ENCODE measurements at places on chromosomes 16 and 17.
A peak's percentile ranks its signal among the peaks of the same experiment; 100 is the strongest.

DNA sequence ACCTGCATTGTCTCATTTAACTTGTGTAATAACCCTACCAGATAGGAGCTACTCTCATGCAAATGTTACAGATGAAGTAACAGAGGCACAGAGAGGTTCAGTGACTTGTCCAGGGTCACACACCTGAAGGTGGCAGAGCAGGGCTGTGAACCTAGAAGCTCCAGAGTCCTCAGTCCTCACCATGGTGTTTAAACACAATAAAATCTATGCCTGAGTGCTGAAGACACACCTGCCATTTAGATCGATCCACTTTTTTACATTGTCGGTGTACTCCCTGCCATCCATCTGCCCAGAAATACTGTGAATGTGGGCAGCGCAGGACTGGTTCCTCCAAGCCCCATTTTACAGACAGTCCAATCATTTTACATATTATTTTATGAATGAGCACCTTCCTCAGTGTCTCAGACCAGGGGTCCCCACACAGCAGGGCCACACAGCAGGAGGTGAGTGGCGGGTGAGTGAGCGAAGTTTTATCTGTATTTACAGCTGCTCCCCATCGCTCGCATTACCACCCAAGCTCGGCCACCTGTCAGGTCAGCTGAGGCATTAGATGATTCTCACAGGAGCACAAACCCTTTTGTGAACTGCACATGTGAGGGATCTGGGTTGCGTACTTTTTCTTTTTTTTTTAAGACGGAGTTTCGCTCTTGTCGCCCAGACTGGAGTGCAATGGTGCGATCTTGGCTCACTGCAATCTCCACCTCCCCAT, 5.6 kb downstream of the IL4R start:
- no peak for DNase-seq

DNA sequence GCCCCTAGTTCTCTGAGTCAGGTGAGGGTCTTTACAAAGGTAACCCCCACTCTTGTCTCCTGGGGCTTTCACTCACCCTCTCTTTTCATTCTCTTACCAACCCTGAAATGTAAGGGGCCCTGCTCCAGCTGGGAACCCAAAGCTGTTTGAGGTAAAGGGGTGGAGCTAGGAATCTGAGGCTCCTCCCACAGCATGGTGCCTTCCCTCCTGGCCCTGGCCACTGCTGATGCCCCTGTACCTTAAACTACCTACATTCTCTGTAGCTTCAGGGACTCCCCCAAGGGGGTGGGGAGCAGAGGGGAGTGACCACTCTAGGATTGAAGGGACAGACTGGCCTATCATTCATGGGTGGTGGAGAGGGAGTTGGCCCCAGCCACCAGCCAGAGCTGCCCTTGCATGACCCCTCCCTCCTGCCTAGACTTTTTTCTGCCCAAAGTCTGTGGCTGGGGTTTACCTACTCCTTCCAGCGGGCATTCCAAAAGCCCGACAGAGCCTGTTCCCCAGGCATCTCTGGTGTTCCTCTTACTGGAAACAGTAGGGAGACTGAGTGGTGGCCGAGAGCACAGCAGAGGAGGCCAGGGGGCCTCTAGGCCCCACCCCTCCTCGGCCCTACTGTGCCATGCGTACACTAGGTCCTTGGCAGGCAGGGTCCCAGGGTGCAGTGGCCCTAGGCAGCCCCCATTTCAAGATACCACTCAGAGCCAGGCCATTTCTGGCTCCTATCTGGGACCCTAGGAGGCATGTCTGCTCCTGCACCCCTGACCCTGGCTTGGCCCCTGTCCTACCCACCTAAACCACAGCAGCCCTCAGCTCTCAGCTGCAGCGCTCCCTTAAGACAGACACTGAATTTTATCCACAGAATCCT, 9.5 kb downstream of the DOK4 start:
- no peak for DNase-seq

DNA sequence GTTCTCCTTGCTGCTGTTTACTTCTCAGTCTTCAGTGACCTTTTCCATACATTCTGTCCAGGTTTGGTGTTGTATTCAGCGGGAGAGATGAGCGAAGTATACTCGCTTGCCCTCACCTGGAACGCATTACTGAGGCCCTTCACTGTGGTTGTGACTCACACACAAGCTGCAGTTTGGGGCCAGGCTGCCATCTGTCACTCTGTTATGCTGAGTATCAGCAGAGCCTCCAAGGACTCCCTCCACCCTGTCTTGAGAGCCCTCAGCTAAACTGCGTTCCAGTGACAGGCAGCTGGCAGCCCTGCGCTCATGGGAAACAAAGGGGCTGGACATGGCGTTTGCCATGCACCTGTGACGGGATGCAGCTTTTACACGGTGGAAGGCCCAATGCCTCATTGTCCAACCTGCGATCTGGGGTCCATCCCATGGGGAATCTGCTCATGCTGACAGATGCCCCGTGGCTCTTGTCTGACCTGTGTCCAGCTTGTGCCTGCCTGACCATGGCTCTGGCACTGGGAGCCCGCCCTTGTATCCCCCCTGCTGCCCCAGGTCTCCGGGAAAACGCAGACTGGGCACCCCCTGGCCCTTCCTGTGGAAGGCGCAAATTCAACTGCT, 6.5 kb upstream of the ZNF778 start:
- no peak for DNase-seq

DNA sequence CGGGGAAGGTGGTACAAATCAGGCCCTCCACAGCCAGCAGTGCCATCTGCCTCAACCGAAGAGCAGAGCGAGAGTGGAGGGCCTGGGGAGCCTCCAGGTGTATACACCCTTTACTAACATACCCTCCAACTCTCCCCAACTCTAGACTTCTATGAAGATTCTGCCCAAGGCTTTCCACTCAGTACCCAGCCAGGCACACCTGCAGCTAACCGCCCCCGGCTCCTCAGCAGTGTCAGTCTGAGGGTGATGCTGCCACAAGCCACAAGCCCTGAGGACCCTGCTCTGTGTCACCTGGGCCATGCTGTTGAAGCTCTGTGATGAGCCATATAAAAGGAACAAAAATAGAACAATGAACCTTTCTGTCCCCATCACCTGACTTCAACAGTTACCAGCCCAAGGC, 3.8 kb downstream of the CENPV start:
- no peak for DNase-seq

DNA sequence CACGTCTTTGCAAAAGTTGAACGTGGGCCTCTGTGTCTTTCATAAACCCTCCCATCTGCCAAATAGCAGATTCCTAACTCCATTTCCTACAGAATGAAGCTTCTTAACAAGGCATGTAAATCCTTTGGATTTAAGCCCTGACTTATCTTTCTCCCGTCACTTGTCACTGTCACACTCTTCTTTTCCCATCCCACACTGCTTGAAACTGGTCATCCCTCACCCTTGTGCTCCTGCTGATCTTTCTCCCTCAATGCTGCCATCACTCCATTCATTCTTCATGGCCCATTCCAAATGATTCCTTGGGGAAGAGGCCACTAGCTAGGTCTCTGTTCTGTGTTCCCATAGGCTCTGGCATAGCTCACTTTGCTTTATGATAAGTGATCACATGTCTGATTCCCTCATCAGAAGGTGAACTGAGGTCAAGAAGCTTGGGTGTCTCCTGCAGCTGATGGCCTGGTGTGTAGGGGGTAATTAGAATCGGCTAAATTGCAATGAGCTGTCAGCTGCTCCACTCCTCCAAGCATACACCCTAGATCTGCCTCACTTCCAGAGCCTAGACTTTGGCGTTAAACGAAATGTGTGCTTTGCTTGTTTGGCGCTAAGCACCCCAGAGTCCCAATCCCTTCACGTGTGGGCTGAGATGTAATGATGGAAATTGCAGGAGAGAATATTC, 61.7 kb downstream of the PECAM1 start:
- DNase-seq = no peak

DNA sequence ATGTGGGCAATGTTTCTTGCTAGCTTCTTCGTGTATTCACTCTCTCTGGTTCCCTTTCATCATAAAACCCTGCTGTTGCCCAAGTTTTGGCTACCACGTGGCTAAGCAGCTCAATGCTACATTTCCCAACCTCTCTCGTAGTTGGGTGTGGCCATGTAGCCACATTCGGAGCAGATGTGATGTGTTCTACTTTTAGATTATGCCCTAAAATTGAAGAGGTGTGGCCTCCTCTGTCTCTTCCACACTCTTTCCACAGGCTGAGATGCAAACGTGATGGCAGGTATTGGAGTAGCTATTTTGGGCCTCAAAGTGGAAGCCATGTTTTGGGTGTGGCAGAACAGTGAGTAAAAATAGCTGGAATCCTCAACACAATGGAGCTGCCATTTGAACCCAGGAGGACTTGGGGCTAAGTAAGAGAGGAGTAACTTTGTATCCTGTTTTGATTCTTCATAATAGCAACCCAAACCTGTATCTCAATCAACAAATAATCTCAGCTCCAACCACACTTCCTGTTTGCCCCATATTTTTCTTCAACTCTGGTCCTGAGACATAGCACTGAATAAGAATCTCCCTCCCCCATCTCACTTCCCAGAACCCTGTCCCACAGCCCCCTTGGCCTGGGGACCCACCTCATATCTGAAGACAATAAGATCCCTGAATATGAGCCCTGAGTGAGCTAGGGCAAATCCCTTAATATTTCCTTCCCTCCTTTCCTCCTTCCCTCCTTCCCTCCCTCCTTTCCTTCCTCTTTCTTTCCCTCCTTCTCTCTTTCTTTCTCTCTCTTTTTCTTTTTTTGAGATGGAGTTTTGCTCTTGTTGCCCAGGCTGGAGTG, 4.0 kb downstream of the NUPR1 start:
- peak; percentile 99 for DNase-seq

DNA sequence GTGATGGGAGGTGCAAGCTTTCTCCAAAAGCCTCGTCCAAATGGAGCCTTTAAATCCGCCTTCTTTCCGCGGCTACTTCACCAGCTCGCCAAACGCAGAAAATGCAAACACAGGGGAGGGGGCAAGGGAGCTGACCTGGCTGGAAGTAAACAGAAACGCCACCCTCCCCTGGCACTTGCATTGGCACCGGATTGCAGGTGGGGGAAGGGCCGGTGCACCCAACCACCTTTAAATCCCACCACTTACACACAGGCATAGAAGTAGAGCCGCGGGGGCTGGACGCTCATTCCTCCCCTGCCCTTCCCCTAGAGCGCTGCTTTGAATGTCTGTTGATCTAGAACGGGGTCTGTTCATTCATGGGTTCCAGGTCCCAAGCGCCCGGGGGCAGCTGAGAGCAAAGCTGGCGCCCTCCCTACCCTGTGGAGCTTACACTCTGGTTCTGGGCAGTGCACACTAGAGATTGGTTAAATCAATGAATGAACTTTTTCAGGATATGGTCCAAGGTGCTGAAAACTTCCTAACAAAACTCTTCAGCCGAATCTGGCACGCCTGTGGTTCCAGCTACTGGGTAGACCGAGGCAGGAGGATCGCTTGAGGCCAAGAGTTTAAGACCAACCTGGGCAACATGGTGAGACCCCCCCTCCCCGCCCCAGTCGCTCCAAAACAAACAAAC, 920 bp upstream of the ZCCHC14 start:
- DNase-seq = no peak

DNA sequence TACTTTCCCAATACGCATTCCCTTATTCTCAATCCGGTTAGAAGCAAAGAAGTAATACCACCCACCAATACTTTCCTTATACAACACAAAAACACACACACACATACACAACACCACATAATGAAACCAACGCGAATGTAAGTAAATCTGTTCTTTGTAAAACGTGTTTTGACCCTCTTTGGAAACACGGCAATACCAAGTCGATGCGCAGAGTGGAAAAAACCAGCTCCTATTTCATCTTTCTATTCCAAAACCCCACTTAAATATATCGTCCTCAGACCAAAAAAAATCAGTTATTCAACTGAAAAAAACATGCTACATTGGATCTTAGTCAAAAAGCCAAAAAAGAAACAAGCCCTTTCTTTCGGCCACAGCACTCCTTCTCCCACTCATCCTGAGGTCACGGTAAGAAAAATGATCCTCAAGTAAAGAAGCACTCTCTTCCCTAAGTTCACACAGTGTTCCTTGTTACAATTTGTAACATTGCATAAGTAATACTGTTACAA, 31.0 kb upstream of the ARL4D start:
- peak; percentile 95 for DNase-seq

GRCh38 chr16:17420816-17421215, 49.9 kb downstream of the XYLT1 start:
- DNase-seq = no peak

DNA sequence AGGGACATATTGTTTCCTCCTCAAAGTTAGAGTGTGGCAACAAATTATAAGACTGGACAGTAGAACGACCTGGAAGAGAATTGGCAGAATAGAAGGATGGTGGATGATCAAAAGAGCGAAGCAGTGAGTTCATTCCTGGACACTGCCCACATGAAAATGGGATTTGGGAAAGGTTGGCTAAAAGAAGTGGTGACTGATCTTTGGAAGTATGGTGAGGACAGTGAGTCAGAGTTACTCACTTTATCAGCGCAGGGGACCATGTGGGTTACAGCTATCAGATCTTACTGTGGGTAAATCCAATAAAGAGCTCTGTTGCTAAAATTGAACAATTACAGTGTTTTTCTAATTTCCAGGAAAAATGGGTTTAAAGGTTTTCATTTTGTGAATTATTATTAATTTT, 2.7 kb upstream of the TANC2 start:
- no peak for DNase-seq

DNA sequence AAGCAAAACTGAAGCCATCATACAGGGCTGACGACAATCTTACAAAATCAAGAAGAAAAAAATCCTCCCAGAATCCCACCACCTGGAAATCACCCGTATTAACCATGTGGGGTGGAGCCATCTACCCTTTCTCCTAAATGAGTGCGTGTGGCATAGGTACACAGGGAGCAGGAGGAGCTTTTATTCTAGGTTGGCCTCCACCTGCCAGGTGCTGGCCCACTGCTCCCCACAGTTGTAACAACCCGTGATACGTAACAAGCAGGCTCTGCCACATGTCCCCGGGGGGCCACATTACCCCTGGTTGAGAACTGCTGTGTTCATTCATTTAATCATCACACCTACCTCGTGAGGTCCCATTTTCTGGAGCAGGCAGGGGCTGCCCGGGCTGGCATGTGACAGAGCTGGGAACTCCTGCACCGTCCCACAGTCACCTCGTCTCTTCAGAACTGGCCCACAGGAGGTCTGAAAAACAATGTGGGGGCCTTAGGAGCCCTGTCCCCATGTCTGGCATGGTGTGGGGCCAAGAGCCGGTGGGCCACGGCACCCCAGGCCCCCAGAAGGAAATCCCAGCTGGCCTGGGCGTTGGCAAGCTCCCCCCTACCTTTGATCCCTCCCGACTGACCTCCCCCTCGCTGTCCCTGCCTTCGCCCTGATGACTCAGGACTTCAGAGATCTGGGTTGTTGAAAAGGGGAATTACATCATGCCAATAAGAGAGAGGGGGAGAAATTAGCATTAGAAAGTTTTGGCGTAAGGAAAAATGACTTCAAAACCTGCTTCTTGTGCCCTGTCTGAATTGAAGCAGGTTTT, 12.9 kb downstream of the CMIP start:
- DNase-seq = peak; percentile 49
